ENCODE measurements at places on chromosomes 1 and 21.

GRCh38 chr1:41745022-41745421 is 173.7 kb downstream of the HIVEP3 start:
- no peak for DNase-seq

GRCh38 chr1:53378061-53378460 is 50.2 kb upstream of the LRP8 start:
- no peak for DNase-seq

DNA sequence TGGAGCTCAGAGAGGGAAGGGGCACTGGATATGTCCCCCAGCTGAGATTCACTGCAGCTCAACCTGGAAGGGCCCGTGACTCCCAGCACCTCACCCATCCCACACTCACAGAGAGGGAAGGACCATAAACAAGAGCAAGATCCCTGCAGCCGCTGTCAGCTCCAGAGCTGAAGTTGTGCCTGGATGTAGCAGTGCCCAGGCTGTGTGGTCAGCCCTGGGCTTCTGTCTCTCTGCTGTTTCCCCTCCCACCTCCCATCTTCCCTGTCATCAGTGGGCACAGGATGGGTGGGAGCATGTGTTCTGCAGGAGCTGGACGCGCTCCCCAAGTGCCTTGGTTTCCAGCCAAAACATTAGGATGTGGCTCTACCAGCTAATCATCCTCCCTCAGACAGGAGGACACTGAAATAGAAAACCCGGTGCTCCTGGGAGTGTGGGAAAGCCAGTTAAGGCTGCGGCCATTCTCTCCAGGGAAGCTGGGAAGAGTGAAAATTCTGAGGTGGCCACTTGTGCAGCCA is 282.7 kb downstream of the NPHP4 start:
- DNase-seq: peak; percentile 23

DNA sequence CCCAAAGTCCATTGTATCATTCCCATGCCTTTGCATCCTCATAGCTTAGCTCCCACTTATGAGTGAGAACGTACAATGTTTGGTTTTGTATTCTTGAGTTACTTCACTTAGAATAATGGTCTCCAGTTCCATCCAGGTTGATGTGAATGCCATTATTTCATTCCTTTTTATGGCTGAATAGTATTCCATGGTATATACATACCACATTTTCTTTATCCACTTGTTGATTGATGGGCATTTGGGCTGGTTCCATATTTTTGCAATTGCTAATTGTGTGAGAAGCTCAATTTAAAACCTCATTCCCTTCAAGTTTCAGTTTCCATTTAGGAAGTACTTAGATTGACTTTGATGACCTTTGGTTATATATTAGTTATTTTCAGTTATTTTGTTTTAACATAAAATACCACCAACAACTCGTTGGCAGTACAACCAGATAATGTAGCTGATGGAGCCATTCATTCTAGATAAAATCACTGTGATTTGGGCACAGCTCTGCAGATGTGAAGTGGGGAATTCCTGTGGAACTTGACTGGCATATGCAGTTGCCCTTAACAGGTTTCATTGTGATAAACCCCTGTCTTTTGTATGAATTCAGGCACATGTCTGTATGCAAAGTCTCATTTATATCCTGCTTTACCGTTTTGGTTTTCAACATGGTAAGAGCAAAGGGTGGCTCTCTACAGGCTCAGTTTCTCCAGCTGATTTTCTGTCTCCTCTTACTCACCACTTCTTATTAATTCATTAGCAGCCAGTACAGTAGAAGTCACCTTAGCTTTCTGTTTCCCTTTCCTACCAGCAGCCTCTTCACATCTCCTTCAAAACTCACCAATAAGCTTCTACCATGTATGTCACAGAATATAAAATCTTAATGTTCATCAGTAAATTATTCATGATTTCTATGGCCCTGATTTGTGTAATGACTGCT is 170.9 kb downstream of the C1orf21 start:
- no peak for DNase-seq

DNA sequence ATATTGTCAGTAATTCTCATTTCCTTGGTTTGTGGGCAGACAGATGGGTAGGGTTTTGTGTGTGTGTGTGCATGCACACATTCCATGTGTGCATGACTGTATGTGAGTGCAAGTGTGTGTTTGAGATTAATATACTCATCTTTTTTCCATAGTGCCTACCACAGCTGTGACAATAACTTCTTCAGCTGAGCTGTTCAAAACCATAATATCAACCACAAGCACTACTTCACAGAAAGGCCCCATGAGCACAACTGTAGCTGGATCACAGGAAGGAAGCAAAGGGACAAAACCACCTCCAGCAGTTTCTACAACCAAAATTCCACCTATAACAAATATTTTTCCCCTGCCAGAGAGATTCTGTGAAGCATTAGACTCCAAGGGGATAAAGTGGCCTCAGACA is 149.3 kb downstream of the ADGRL2 start:
- peak; percentile 19 for DNase-seq

- DNase-seq: peak; percentile 18
These were observed 809 bp downstream of the SYT11 start for GRCh38 chr1:155859881-155860871.
